ENCODE measurements at places on chromosomes 1 and 21.
A peak's percentile ranks its signal among the peaks of the same experiment; 100 is the strongest.

- DNase-seq, result no peak
Observed at GRCh38 chr1:202658251-202658759, 51.9 kb downstream of the SYT2 start.

DNA sequence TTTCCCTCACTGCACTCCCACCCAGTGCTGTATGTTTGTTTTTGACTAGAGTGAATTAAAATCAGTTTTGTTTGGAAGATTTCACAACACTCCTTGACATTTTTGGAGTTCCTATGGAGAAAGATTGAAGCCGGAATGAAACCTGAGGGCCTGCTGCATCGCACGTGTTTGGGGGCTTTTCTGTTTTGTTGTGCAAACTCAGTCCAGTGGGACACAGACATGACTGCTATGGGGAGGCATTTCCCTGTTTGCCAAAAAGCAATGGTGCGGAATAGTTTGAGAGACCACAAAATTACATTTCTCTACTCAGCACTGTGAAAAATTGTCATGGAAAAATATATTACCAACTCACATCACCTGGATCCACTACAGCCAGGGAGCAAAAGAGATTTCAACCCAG, 43.8 kb upstream of the KCNE2 start:
- no peak for DNase-seq

DNA sequence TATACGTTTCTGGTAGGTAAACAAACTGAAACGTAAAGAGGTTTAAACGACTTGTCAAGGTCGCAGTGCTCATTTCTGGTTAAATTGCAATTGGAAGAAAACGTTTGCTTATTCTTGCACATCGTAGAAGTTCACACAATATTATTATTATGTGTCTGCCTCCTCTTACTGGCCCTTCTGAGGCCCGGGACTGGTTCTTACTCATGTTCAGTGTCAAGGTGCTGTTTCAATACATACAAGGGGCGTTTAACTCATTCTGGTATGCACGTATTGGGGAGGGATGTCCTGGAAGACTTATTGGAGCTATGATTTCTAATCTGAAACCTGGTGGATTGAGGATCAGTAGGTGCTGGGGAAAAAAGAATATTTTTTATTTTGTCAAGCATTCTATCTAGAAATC, 932 bp downstream of the RPF1 start:
- no peak for DNase-seq

DNA sequence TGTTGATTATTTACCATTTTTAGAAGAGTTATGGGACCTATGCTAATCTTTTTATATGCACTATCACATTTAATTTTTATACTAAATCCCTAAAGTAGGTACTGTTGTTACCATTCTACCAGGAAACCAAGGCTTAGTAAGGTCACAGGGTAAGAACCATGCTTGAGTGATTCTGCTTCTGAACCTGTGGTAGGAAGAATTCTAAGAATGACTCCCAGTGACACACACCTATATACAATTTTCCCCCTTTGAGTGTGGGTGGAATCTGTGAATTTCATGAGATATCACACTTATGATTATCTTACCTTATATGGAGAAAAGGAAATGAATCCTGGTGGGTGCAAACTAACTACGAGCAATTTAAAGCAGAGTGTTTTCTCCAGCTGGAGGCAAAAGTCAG, 391.0 kb downstream of the USH2A start:
- DNase-seq, result no peak

GRCh38 chr1:94648225-94649007, 106.9 kb upstream of the F3 start:
- DNase-seq, result no peak

GRCh38 chr1:155003766-155004351, 1.3 kb downstream of the ZBTB7B start:
- peak; percentile 48 for DNase-seq

DNA sequence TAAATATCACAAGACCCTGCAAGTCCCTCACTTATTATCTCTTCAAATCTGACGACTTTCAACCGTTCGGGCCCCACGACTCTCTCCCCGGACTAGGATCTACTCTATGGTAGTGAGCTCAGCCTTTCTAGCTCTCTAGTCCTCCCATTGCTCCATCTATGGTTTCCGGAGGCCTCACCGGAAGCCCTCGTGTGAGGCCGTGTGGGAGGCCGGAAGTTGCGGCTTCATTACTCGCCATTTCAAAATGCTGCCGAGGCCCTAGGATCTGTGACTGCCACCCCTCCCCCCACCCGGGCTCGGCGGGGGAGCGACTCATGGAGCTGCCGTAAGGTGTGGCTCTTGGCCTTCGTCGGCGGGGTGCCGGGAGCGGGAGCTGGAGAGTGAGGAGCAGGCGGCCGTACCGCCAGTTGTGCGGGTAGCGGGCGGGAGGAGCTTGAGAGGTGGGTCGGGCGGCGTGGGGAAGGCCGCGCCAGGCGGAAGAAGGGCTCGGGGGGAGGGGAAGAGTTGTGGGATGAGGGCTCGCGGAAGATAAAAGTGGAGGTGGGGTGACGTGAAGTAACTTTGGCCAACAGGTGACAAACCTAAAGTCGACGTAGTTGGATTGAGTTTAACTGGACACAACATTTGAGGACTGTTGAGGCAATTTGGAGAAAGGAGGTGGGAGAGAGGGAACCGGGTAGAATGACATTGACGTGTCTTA, at the start of gene MDM4:
TSS of gene MDM4 (plus strand) at position 227 of the 700 bp plus-strand sequence. CDS start 9,113 bp downstream, outside the sequence.
- DNase-seq, result peak; percentile 89

- no peak for DNase-seq
Observed at GRCh38 chr1:9238550-9238949, 4.0 kb downstream of the H6PD start.

- peak; percentile 86 for DNase-seq
Observed at GRCh38 chr1:165129568-165130164, 226.8 kb downstream of the LMX1A start.

DNA sequence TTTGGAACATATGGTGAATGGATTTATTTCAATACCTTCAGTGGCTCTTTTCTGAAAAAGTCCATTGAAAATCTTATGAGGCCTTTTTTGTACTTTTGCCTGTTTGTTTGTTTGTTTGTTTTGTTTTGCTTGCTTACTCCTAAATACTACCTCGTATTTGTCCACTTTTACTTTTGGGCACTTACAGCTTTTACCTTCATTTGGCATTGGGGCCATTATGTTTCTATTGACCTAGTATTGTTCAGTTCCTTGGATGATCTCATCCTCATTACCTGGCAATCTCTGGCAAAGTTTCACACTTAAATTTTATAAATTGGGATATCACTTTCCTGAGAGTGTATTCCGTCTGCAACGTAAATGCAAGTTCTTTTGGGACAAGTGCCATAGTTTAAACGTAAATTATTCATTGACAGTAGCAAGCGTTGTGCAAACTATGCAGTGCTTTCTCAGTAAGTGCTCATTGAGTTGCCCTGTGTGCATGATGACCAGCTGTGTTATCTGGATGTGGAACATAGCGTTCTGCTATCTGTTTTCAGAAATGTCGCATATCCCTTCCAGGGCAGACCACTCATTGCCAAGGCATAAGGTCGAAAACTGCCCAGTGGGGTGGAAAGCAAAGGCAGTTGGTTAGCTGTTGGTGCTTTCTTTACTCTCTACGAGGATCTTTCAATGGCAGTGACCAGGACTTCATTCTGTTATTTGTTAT, 51.1 kb downstream of the LRRC8D start:
- DNase-seq, result no peak

GRCh38 chr1:174818014-174818616, 181.6 kb upstream of the CACYBP start:
- no peak for DNase-seq

DNA sequence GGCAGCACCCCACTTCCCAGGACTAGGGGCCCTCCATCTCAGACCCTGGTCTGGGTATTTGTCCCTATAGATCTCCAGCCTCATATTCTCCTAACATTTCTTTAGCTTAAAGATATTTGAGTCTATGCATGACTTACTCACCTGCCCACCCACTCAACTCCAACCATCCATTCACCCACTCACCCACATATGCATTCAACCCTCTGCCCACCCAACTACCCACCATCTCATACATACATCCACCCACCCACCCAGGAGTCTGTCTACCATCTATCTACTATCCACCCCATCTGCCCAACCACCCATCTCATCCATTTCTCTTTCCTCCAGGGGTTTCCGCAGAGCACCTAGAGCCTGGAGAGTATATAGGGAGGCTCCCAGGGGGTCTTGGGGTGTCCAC, 42.7 kb downstream of the FAAH start:
- no peak for DNase-seq

DNA sequence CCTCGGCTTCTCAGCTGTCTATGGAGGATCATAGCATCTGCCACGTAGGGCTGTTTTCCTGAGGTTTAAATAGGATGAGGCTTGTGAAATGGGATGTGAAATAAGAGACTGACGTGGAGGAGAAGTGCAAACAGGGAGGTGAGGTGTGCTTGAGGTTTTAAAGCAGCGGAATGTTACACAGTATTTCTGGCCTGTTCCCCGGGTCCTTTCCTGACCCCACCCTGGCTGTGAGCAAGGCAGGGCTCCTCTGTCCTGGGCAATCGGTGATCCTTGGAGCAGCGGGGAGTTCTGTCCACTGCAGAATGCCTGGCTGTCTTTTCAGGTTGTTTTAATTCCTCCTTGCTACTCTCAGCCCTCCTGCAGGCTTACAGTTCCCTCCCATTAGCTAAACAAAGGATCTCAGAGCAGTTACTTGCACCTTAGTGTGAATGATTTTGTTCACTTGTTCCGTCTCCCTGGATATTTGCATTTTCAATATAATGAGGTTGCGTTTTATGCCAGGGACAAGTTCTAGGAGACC, 38.6 kb downstream of the LHX4 start:
- no peak for DNase-seq

GRCh38 chr1:41859686-41860085, 59.0 kb downstream of the HIVEP3 start:
- DNase-seq, result no peak

- DNase-seq, result no peak
Observed at GRCh38 chr21:35658242-35658641, 402.1 kb downstream of the SETD4 start.

GRCh38 chr1:215022741-215023141, 59.8 kb upstream of the KCNK2 start:
- no peak for DNase-seq

DNA sequence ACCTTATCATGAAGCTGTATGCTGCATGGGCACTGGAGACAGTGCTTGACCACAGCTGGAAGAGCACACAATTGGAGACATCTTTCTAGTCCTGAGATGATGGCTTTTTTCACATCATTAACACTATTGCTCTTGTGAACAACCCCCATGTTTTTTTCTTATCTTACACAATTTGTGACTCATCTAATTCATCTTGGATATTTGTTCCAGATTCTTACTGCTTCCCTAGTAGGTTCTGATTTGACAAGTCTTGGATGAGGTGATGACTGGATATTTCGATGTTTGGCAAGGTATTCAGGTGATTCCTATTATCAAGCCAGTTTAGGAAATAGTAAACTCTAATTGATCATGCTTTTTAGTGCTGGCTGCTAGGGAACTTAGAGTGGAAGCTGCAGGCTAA, 23.7 kb downstream of the HLX start:
- DNase-seq, result no peak

DNA sequence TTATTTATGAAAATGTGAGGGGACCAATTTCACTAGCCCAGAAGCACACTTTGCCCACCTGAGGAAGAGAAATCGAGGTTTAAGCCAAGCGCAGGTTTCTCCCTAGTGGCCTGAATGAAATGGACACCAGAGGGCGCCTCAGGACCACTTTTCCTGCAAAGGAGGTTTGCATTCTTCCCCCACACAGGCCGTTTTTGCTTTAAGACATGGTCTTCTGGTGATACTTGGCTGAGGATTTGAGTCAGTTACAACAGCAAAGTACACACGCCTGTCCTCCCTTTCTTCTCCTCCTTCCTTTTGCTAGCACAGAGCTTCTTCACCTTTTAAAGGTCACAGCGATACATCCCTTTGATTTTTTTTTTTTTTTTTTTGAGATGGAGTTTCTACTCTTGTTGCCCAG, 5.4 kb downstream of the PLA2G2E start:
- DNase-seq, result peak; percentile 91

DNA sequence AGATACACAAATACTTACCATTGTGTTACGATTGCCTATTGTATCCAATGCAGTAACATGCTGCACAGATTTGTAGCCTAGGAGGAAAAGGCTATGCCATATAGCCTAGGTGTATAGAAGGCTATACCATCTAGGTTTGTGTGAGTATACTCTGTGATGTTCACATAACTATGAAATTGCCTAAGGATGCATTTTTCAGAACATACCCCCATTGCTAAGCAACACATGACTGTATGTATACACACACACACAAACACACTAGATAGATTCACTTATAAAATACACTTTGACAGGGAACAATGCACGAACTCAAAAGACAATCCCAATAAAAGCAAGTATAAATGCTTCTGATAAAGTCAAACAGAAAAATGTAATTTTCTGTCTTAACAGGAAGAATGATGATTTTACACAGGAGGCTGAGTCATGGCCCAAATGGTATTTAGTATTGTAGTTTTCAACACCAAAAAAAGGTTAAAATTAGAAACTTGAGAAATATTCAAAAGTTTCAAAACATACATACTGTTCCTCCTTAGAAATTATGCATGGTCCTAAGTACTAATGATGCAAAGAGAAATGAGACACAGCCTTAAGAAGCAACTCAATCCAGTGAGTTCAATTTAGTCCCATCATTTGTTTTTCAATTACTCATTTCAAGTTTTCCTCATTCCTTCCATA, 12.2 kb downstream of the FH start:
- DNase-seq, result no peak

DNA sequence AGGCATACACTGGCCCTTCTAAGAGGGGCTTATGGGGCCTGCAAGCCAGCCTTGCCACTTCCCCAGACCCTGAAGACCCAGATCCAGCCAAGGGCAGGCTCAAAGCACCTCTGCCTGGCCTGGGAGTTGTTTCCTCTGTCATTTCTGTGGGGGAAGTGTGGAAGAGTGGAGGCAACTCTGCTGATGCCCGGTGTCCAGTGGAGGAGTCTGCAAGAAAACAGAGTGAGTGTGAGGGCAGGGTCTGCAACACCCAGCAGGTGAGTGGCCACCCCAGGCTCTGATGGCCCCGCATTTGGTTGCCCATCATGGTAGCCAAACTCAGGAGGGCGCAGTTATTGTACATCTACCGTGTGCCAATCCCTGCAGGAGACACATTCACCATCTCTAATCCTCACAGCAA, 8.4 kb downstream of the CLEC20A start:
- no peak for DNase-seq

DNA sequence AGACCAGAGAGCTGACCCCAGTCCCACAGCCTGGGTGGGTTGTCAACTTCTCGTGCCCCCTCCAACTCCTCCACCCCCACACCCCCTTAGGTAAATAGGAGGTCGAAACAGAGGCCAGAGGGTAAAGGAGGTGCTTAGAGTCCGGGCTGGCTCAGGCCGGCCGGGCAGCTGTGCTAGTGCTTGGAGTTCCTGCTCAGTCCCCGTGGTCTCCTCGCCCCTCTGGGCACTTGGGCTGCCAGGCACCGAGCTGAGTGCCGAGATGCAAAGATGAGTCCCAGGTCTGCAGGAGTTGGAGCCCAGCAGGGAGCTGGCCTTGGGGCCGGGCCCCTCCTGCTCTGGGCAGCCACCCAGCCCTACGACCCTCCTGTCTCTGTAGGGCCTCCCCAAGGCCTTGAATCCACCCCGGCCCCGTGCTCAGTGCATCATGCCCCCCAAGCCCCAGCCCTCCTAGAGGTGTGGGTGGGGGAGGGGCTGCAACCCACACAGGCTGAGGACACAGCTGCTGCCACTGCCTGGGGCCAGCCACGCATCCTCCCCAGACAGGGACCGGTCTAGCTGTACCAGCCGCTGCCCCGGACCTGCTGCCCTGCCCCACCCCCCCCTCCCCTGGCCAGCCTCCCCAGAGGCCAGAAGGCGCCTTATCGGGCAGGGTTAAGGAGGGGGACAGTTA, 1.9 kb downstream of the SMIM1 start:
- DNase-seq, result no peak

GRCh38 chr1:230242326-230242725, 175.3 kb downstream of the GALNT2 start:
- no peak for DNase-seq

- DNase-seq, result no peak
Observed at GRCh38 chr1:208051651-208052050, 140.7 kb upstream of the CD34 start.
